NCI-H2081 treated with DMSO at 0.1 percent for 48 hours (cell line): ENCODE measurements at places on chromosomes 16 and 17.
A peak's percentile ranks its signal among the peaks of the same experiment; 100 is the strongest.

GRCh38 chr16:79104567-79104966, 496.0 kb downstream of the MAF start:
- no peak for DNase-seq

- no peak for DNase-seq
These were observed 19.7 kb downstream of the RHBDL3 start for GRCh38 chr17:32285306-32285705.

DNA sequence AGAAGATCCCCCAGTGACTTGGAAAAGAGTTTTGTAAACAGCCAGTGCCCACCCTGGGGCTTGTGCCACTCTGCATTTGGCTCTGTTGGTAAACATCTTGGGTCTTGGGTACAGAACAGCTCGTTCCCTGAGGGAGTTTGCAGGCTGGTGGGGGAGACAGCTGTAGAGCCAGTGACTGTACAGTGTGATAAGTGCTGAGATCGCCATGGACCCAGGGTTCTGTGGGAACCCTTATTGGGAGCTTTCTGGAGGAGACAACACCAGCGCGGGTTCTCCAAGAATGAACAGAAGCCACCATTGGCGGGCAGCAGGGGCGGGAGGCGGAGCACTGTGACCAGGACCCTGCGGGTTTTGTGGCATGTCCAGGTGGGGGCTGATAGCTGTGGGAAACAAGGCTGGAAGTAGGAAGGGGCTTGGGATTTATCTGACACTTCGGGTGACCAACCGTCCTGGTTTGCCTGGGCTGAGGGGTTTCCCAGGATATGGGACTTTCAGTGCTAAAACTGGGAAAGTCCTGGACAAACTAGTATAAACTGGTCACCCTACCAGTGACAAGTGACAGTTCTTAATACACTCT, 2.9 kb downstream of the CLEC16A start:
- no peak for DNase-seq

- no peak for DNase-seq
These were observed 220.5 kb upstream of the CDH11 start for GRCh38 chr16:65342231-65342866.

GRCh38 chr16:80107900-80108299, 432.9 kb upstream of the DYNLRB2 start:
- DNase-seq, result no peak

DNA sequence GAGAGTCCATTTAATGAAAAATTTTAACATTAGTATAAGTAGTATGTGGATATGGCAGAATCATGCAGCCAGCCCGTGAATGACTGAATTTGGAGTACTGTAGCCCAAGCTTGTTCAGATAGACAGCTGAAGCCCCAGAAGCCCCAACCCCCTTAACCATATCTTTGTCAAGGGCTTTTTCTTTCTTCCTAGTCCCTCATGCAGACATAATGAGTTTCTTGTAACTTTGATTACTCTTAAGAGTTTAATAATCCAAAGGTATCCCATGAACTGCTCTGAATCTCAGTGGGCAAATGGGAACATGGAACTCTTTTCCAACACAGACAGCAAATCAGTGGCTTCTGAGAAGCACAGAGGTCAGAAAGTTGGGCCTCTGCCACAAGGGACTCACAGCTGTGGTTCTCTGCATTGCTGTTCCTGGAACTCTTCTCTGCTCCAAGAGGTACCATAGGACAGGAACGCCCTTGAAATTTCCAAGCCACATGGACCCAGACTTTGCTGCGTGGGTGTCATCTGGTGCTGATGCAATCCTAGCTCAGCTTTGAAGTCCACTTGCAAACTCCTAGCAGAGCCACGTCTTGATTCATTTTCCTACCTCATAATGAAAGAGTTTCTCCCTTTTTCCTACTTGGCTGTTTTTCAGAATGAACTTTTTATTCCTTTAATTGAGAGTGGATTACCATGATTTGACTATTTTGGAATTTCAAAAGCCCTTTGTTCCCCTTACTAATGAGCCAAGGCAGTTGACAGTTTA, 18.1 kb downstream of the LYRM1 start:
- DNase-seq, result no peak

DNA sequence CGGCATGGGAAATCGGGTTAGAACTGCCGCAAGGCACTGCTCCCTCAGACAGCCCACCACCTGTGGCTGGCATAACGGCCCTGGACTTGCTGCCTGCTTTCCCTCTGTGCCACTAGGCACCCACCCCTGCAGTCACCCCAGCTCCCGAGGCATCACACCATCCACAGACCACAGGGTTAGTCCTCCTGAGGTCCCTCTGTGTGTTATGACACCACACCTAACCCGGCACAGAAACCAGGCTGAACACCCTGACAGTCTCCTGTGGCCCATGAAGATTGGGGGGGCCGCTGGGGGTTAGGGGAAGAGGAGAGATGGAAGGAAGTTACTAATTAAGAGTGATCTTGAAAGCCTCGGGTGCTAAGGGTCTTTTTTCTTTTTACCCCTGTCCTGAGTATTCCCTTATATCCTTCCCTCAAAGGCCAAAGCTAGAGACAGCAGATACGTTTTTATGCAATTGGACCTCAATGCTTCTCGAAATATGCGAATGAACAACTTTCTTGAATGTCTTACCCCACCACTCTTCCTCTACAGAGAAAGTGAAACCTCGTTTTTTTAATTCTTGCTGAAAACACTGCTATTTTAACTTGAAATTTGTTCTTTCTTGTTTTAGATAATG, 7.0 kb downstream of the CYTH1 start:
- no peak for DNase-seq

DNA sequence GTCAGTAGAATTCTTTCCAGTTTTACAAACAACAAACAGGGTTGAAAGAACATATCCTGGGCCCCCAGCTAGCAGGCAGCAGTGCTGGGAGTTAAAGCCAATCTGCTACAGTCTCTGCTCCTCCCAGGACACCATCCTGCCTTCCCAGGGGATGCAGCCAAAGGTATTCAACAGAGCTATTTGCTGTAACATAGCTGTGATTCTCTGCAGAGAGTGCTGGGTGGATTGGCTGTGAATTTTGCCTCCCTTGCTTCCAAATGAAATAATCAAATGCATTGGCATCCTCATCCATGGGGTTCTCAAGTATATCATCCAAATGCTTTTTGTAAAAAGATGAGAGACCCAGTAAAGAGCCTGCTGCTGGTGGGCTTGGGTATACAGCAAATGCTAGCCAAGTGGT, 124.3 kb downstream of the NPIPB5 start:
- no peak for DNase-seq

- peak; percentile 51 for DNase-seq
These were observed 3.1 kb downstream of the CDC6 start for GRCh38 chr17:40290629-40291280.

DNA sequence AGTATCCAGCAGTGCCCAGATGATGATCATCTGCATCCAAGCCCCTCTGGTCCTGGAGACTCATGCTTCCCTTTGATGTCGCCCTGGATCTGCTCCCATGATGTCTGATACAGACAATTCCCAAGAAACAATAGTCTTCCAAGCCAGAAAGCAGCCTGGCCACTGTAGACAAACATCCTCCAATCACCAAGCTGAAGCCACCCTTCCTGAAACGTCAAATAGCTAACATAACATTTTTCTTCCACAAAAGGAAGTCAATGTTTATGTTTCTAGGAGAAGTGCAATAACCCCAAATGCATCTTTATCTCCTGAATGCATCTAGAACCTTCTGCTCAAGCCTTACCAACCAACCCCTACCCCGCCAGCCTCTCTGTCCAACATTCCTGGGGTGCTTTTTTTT, 1.2 kb upstream of the DPEP2 start:
- no peak for DNase-seq

- no peak for DNase-seq
These were observed 17.5 kb downstream of the B9D1 start for GRCh38 chr17:19345067-19345460.

GRCh38 chr16:58243528-58244004, 45.7 kb upstream of the CSNK2A2 start:
- DNase-seq, result no peak

DNA sequence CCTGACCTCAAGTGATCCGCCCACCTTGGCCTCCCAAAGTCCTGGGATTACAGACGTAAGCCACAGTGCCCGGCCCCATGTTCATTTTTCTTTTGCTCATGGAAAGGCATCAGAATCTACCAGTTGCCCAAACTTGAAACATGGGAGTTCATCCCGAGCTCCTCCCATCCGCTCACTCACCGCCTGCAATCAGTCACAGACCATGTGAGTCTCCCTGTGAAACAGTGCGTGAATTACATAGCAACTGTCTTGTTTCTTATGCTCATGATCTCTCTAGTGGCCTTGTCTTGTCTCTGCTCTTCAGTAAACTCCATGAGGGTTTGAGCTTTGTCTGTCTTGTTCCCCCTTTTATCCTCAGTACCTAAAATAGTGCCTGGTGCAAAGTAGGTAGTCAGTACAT, 52.1 kb upstream of the TNRC6A start:
- DNase-seq, result no peak

DNA sequence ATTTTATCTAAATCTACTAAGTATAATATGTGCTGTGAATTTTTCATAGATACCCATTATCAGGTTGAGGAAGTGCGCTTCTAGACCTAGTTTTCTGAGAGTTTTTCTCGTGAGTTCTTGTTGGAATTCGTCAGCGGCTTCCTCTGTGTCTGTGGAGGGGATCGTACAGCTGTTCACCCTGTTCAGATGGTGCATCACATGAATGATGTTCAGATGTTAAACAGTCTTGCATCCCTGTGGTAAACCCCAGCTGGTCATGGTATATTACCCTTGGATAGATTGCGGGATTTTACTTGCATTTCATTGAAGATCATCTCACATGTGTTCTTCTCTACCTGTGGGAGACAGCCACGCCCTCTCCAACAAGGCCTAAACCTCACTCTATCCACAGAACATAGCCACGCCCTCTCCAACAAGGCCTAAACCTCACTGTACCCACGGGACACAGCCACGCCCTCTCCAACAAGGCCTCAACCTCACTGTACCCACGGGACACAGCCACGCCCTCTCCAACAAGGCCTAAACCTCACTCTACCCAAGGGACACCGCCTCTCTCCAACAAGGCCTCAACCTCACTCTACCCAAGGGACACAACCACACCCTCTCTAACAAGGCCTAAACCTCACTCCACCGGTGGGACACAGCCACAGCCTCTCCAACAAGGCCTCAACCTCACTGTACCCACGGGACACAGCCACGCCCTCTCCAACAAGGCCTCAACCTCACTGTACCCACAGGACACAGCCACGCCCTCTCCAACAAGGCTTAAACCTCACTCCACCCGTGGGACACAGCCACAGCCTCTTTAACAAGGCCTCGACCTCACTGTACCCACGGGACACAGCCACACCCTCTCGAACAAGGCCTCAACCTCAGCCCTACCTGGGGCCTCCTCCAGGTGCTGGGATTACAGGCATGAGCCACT, 180.2 kb upstream of the CHMP6 start:
- DNase-seq, result no peak

DNA sequence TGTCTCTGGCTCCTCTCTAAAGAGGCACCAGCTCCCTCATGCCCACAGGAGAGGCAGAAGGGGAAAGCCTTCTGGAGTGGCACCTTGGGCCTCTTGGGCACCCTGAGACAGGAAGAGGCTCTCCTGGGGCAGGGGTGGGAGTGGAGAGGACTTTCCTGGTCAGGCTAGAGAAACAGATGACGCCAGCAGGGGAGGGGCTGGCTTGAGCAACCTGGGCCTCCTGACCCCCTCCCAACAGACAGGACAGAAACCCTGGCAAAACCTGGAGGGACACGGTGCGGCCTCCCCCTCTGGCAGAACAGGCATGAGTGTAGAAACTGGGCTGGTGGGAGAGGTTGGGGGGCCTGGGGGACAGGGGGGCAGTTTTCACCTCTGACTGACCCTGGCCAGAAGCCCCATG, 6.1 kb downstream of the SMIM5 start:
- DNase-seq, result no peak
